ENCODE measurements at places on chromosomes 5 and 9.

DNA sequence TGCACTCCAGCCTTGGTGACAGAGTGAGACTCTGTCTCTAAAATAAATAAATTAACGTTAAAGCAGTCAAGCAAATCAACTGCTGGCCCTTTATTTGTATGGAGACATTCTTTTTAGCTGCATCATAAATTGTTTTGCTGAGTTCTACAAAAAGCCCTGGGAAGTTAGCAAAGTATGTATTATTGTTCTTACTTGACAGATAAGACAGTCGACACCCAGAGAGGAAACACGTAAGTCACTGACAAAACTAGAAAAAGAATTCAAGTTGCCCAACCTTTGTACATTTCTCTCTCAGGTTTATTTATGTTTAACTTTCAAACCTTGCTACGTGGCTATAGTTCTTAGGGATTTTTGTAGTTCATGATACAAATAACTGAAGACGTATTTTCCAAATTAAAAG lies 40.4 kb upstream of the MACIR start:
- DNase-seq, result no peak

GRCh38 chr5:111197523-111197922 lies 26.7 kb upstream of the CAMK4 start:
- no peak for DNase-seq

DNA sequence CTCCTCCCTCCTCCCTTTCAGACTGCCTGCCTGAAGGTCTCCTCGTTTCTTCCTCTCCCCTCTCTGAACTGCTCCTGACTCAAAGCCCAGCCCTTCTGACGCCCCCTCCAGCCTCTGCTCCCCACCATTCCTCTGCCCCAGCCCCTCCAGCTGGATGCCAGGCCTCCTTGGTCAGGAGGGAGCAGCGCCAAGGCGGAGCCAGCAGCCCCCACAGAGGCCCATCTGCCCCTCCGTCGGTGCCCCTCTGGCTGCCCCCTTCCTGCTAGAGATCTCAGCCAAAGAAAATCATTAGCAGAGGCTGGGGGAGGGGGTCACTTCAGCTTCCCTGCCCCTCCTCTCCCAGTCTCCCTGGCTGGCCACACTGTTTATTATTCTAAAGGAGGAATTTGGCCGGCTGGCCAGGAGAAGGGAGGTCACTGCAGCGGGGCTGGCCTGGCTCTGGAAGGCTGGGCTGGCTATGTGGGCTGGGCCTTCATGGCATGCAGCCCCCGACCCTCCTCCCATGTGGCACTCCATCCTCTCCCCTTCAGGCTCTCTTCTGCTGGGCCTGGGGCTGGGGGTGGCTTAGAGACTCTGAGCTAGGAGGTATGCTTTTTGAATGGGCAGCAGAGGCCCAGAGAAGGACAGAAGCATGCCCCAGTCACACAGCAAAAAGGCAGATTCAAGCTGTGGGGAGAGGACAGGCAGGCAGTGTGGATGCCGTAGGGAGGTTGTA lies 16.9 kb downstream of the PDGFRB start:
- no peak for DNase-seq

- no peak for DNase-seq
Observed at GRCh38 chr5:61941637-61942036, 364.4 kb upstream of the KIF2A start.

GRCh38 chr5:174608631-174609097 lies 115.7 kb upstream of the MSX2 start:
- no peak for DNase-seq

DNA sequence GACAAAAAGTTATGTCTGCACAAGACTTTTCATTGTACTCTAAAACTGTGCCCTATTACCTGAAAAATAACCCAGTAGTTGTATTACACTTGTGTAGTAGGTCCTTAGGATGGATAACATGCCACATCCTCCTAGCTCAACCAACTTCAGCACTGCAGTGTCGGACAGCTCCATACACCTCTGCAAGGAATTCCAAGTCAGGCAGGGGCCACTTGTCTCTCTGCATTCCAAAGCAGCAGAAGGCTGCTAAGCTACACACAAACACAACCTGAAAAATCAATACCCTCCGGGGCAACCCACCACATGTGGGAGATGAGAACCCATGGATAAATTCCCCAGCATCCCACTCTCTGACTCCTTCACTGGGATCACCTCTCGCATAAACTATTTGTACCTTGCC lies 50.2 kb downstream of the MED10 start:
- DNase-seq, result no peak

- no peak for DNase-seq
Observed at GRCh38 chr9:110021891-110022290, 186.1 kb downstream of the C9orf152 start.

DNA sequence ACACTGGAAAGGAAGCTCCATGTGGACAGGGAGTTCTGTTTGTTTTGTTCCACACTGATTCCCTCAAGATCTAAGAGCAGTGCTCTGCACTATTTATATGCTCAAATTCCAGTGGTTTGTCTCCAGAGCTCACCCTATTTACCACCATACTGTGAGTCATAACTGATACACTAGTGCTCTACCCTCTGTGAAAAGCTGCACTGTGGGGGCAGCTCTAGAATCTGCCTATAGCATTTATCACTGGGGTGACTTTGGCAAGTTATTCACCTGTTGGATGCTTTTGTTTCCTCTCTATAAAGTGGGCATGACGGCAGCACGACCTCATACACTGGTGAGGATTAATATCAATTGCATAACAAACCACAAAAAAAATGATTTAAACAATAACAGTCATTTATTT lies 307.8 kb downstream of the NR2F1-AS1 start:
- DNase-seq, result no peak

- DNase-seq, result peak; percentile 12
Observed at GRCh38 chr5:179127136-179128040, 67.2 kb downstream of the ZNF354C start.

DNA sequence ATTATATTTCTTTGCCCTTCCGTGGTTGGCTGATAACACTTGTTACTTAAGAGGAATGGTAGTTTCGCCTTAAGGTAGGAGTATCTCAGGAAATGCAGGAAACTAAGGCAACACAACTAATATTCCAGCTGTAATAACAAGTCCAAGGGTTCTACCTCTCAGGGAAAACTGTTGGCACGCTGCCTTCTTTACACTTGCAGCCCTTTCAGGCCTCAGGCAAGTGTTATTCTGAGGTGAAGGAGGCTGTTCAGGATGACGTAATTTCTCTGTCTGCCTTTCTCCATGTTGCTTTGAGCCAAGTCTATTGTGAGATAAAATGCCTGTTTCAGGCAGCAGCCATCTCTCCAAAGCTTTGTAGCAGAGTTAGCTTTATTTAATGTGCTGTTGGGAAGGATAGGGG lies 38.0 kb downstream of the VCAN start:
- DNase-seq, result no peak

GRCh38 chr9:80144856-80145255 lies 573.1 kb downstream of the TLE4 start:
- no peak for DNase-seq

- peak; percentile 83 for DNase-seq
Observed at GRCh38 chr9:129962889-129963703, 79.9 kb downstream of the FNBP1 start.

DNA sequence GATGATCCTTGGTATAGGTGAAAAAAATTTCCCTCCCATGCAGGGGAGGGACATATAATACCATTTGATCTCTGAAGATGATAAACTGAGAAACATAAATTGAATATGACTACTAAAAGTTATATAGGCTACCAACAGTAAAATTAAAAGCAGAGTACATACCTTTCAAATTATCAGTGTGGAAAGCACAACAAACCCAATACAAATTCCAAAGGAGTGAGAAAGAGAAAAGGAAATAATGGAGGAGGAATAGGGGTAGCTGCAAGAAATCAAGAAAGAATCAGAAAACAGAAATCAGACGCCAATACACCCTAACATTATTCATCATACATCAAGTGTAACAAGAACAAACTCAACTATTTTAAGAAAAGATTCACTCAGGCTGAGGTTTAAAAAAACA lies 17.7 kb downstream of the GNAQ start:
- DNase-seq, result no peak

DNA sequence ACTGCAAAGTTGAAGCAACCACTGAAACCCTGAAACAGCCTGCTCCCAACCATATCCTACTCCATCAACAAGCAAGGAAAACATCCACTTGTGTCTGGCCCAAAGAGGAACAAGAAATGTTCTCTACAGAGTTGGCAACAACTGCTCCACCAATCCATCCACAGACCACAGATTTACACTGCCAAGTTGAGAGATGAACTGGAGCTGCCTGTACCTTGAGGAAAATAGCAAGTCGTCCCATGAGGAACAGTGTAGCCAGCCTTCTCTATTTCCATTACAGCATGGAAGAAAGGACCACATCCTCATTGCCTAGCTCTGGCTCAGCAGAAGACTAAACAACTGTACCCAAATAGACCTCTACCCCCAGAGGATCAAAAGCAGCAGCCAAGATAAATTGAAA lies 60.4 kb downstream of the DEPDC1B start:
- no peak for DNase-seq

GRCh38 chr5:76716456-76717157 lies 681 bp downstream of the F2R start:
- DNase-seq, result no peak

DNA sequence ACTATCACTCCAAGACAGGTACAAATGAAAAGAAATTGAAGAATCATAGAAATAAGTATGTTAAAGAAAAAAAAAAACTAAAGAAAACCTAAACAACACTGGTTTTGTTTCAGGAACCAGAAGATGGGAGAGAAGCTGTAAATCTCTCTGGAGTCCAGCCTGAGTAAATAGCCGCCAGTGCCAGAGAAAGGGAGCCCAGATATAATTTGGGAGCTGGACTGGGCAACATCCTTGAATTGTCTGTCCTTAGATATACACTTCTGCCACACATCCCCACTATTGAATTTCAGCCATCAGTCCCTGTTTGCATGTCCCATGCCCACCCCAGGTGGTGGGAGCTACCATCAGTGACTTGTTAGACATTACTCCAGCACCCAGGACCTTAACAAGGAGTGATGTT lies 979.6 kb downstream of the DTWD2 start:
- DNase-seq, result no peak

DNA sequence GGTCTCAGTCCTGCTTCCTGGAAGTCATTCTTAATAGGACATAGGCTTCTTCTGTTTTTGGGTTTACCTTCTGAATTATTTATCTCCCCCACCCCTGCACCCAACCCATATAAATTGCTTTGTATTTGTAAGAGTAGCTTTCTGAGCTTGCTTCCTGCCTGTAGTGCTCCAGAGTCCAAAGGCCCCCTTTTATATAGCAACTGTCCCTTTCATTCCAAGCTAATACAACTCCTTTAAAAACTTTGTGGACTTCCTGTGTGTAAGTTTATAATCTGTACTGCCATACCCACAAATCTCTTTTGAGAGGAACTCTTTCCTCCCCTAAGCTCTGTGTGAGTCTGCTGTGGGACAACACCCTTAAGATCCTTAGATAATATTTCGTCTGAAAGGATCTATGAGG lies 7.8 kb downstream of the JAK2 start:
- no peak for DNase-seq

- no peak for DNase-seq
Observed at GRCh38 chr9:3059781-3060468, 216.0 kb upstream of the PUM3 start.

GRCh38 chr5:176660530-176660859 lies 13.2 kb downstream of the TSPAN17 start:
- DNase-seq, result no peak

GRCh38 chr9:134678206-134678605 lies 36.6 kb downstream of the COL5A1 start:
- peak; percentile 42 for DNase-seq

DNA sequence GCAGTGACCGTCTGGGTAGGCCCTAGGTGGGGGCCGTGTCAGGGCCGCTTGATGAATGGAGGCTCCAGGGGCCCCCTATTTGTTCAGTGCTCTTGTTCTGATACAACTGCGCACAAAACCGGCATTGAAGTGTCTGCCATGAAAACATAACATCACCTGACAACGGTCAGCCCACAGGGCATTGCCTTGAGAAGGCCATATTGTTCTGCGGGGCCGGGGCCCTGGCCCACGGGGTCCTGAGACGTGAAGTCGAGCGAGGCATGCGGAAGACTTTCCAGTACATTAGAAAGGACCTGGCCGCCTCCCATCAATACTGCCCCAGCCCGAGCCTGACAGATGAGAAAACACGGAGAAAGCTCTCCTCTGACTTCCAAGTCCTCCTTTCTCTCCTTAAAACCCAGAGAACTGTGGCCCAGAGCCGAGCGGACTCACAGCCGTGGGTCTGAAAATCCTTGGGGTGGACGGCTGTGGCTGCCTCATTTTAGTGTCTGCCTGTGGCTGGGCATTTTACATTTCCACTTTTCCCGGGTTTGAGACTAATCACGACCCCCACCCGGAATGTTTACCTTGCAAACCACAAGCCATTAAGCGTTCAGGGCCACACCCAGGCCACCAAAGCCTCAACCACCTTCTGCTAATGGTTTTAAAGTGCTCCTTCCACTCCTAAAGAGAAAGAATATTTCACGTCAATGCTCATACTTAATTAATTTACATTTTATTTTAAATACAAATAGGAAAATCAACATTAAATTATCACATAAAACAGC lies 391.0 kb upstream of the IRX2 start:
- no peak for DNase-seq
